ENCODE measurements at places on chromosomes 2 and 18.

DNA sequence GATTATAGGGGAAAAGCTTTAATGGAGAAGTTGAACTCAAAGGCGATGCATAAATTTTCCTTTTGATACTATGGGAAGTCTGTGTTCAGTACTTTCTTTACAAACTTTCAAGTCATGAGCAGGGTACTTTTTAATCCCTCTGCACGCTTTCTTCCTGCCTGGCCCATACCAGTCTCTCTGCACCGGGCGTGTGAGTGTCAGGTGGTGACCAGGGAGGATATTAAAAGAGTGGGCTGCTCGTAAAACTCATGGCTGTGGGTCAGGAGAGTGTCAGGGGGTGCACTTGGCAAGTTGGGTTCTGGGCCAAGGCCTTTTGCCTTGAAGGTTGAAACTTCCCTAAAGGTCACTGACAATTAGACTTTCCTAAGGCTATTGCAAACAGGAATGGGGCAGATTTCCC is 367.8 kb downstream of the GPD2 start:
- no peak for DNase-seq

GRCh38 chr2:146189541-146189940 is 1655.3 kb upstream of the ACVR2A start:
- DNase-seq: no peak

GRCh38 chr2:212414767-212415211 is 123.8 kb downstream of the ERBB4 start:
- DNase-seq: no peak

DNA sequence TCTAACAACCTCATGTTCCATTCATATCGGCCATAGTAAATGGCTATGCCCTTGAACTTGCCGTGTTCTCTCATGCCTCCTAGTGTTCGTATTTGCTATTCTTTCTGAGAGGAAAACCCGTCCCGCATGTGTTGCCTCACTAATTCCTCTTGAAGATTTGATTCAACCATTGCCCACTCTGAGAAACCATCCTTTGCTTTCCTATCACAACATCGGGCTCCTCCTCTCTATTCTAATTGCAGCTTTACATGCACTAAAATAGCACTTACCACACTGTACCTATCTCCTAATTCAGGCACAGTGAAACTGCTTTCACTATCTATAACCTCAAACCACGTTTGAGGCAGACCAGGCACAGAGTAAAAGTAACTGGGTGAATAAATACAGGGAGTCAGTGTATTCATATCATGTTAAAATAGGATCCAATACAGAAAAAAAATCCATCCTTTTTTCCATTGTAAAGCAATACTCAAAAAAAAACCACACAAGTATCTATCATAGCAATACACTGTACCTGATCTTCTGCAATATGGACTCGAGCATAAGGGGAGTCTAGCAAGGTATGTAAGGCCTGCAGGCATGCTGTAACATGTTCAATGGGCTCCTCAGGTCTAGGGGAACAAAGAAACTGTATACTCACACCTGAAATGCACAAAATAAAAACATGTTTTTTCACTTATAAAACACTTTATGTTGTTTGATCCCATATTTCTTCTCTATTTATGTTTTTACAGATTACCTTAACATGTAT is 39.0 kb upstream of the STRN start:
- no peak for DNase-seq

GRCh38 chr18:50293039-50293438 is 5.5 kb upstream of the CXXC1 start:
- no peak for DNase-seq

DNA sequence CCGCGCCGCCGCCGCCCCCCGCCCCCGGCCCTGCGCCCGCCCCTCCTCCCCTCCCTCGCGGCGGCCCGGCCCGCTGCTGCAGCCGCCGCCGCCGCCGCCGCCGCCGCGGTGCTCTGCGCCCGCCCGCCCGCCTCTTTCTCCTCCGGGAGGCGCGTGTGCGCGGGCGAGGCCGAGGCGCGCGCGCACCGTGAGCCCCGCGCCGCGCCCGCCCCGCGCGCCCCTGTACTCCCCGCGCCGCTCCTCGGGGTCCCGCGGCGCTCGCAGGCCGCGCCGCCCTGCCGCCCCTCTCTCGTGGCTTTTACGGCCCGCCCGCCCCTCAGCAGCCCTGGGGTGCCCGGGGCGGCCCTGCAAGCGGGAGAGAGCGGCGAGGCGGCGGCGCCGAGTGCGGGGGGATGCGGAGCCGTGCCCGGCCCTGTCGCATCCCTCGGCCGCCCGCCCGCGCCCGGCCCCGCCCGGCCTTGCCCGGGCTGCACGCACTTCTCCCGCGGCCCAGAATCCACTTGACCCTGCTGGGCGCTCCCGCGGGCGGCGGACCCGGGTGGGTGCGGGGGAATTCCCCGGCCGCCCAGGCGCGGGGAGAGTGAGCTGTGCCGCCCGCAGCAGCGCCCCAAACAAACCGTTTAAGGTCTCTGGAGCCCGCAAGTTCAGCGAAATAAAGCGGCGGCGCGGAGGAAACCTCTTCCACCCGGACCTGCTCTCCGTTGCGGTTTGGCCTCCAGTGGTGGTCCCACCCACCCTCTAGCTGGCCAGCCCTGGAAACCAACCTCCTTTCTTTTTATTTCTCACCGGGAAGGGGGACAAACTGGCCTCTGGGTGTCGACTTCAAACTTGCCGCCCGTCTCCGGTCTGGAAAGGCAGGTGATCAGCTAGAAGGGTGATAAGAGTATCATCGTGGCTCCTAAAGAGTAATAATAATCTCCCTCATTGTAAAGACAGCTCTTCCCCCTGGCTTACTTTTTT is 37.4 kb downstream of the AFF3 start:
- no peak for DNase-seq

- DNase-seq: no peak
Measured at GRCh38 chr2:71250935-71251334, 24.0 kb upstream of the PAIP2B start.

DNA sequence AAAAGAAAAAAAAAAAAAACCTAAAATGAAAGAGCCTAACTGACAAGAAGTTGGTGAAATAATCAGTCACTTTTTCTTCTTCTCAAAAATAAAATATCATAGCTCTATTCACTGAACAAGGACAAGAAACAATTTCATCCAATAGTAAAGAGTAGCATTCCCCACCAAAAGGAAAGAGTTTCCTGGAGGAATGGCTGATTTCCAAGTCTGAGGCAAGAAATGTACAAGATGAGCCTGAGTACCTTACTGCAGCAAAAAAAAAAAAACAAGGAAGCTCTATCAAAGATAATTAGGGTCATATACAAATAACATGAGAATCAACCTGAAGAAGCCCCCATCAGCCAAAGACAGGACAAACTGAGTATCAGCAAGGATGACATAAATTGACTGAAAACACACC is 11.5 kb downstream of the ROCK1 start:
- DNase-seq: no peak

DNA sequence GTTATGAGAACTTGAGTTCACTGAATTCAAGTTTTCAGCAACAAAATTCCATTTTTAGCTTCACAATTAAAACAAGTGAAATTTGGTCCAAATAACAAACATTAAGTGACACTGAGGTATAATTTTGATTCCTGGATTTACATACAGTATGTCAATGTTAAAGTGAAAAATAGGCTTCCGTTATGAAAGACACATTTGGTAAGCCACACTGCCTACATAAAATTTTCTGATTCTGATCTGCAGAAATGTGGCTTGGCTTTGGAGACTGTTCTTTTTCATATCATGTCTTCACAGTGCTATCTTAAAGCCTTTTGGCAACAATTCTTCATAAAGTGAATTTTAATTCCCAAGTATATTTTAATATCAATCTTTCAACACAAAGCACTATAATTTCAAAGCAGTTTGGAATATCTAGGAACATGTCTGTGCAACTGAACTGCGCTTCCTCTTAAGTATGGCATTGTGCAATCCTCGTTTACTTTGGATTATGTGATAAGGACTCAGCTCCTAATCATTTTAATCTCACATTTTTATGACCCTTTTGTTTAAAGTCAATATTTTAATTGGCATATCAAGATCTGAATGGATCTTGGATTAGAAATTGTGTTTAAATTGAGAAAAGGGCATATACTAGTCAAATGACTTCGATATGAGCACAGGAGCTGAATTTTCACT is 60.0 kb downstream of the RBMS1 start:
- no peak for DNase-seq

Measured in activated CD4-positive, alpha-beta T cell treated with anti-CD3 and anti-CD28 coated beads, Interleukin-2, amount 50 U/mL, for 24 hours (primary cell).